ENCODE measurements at places on chromosomes 5 and 9.
A peak's percentile ranks its signal among the peaks of the same experiment; 100 is the strongest.

DNA sequence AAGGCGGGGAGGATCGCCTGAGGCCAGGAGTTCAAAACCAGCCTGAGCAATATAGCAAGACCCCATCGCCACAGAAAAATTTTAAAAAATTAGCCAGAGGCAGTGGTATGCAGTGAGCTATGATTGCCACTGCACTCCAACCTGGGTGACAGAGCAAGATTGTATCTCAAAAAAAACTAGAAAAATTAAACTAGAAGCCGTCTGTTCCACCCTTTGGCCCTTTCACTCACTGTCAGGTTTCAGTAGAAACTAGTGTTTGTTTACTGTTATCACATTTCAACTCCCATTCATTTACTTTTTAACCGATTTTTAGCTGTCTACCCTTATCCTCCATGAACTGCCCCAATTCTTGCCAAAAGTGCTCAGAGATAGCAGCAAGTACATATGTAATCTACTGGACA lies 8.3 kb downstream of the UGCG start:
- DNase-seq: no peak

GRCh38 chr9:114240216-114240615 lies 82.7 kb upstream of the ORM1 start:
- DNase-seq: no peak

DNA sequence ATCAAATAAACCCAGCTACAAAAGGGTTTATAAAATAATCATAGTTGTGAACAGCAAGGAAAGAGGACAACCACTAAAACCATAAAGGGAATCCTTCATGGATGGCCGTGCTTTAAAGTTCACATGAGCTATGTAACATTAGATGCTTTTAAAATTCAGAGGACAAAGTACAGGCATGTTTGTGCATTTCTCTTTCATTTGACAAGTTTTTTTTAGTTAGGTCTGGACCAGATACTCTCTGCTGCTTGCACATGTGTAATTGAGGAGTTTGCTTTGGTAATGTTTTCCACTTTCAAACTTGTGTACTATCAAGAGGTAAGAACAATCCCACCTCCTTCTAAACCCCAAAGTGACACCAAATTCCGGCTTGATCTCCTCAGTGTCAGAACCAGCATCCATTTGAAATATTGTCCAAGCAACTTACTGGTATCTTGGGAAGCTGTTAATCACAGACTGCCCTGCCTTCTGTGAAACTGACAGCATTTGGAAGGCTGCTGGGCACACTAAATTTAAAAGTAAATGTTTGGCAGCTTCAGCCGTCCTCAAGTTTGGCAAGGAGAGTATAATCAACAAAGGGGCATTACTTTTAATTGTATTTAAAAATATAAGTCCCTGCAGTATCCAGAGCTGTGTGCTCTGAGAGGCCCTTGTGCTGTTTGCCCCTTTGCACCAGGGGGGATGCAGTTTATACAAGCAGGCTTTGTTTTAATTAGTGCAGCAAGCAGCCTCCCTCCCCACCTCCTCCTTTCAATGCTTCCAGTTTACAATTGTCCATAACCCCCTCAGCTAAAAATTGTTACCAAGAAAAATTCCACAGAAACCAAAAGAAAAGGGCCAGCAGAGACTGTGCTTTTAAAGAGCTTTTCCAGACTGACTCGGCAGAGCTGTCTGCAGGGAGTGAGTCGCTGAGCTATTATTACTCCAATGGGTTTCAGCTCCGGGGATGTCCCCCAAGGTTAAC lies 328.3 kb upstream of the MPDZ start:
- no peak for DNase-seq

- no peak for DNase-seq
Measured at GRCh38 chr9:135289081-135289491, 190.5 kb upstream of the PPP1R26 start.

DNA sequence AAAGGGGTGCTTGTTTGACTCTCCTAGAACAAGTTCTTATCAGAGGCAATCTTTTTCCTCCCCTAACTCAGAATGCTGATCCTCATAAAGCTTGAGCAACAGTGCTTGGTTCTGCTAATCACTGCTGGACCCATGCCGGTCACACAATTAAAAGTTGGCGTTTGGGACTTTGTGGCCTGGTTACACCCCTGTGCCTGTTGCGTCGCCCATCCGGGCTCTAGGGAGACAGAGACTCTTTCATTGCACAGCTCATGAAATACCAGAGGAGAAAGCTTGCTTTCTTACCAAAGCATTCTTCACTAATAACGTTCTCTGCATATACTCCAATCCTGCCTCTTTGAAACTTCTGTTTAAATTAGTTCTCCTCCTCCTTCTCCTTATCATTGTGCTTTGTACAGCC lies 301.1 kb downstream of the NR3C1 start:
- no peak for DNase-seq

DNA sequence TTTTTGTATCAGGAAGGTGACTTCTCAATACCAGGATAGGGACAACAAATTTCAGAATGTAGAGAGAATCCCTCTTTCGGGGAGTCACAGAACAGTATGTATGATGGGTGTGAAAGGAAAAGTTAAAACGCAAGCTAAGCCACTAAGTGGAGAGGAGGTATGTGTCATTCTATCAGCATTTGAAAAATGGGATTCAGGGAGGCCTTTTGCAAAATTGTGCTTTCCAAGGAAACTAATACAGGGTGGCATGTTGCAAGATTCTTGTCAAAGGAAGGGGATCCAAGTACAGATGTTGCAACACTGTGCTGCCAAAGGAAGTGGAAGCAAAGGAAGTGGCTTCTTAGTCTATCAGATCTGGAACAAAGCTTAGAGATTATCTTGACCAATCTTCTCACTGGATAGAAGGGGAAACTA lies 12.6 kb upstream of the TNIP1 start:
- peak; percentile 22 for DNase-seq

- no peak for DNase-seq
Measured at GRCh38 chr9:105432247-105432842, 15.5 kb upstream of the FSD1L start.

DNA sequence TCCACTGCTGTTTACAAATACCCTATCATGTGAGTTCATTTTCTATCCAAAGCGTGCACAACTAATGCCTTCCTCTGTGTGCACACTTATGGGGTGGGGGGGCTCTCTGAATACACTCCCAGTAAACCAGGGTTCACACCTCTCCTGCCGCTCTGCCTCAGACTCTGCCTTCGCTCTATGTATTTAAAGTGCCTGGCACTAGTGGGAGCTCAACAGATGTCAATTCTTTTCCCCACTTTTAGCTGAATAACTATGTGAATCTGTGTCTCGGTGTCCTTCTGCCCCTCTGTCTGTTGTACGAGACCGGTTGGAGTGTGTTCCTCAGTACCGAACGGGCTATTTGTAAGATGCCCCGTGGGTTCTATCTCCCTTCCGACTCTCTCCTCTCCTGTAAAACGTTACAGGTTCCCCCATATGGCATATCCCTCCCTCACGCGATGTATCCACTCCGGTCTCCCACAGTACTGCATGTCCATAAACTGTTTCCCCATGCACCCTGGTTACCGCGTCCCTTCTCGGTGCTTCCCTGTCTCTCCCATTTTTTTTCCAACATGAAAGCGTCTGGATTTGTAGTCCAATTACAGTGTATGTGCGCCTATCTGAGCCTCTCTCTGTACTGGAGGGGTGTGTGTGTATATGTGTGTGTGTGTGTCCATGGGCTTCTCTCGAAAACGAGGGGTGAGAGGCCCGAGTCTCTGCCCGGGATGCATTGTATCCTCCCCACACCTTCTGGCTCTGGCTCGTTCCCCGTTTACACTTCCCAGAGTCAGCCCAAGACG lies 1.6 kb downstream of the ELL2 start:
- DNase-seq: no peak

GRCh38 chr5:179146277-179146676 lies 86.1 kb downstream of the ZNF354C start:
- DNase-seq: peak; percentile 26

DNA sequence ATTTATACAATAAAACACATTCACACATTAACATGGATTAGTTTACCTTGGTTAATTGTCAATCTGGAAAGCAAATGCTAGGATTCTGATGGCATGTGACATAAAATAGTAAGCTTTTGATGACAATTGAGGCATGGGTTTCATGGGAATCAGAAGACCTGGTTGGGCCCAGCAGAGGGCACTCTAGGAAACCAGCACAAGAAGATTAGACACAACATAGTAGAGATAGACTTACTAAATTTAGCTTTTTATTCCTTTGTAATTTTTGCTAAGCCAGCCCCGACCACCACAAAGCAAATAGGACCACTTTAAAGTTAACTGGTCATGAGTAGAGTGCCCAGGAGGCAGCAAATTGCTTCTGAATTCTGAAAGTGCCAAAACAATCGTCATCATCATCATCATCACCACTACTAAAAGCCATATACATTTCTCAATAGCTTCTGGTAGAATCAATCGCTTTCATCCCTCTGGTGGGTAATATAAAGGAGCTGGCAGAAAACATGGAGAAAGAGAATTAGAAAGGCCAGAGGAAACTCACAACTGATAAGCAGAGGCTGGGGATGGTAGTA lies 163.2 kb downstream of the ARRDC3 start:
- DNase-seq: no peak

GRCh38 chr5:128225245-128226030 lies 141.9 kb downstream of the SLC12A2 start:
- no peak for DNase-seq

DNA sequence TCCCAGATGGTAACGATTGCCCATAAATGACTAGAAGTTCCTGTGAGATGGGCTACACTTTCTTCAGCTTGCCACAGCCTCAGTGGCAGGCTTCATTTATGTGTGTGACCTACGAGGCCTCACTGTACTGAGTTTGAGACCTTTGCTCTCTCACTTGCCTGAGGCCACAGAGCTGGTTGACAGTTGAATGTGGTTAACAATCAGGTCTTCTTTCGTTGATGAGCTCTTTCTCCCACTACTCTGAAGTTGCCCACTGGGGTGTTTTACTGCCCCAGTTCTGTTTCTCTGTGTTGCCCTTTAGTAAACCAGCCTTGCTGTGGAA lies 70.5 kb downstream of the CYFIP2 start:
- no peak for DNase-seq

GRCh38 chr5:88545338-88545737 lies 276.7 kb upstream of the TMEM161B start:
- DNase-seq: no peak

- DNase-seq: no peak
Measured at GRCh38 chr5:132905938-132906337, 32.5 kb downstream of the LEAP2 start.

DNA sequence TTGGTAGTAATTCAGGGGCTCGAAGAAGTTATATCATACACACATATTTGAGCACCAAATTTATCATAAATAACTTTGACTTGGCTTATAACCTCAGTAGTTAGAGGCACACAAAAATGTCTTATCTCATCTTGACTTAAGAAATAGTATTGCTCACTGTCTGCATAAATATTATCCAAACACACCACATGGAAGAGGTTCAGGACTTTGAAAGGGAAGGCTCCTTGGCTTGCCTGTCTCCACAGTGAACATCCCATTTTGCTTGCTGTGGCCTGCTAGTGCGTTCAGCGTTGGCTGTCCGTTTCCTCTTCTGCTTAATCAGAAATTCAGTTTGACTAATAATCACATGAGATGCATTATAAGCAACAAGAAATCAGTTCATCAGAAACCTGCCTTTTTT lies 13.9 kb downstream of the GRXCR2 start:
- DNase-seq: no peak

GRCh38 chr9:127921557-127922120 lies 4.8 kb upstream of the ST6GALNAC4 start:
- peak; percentile 71 for DNase-seq

- peak; percentile 38 for DNase-seq
Measured at GRCh38 chr9:21813575-21814473, 11.4 kb downstream of the MTAP start.

GRCh38 chr5:111345731-111346130 lies 121.5 kb downstream of the CAMK4 start:
- DNase-seq: no peak

DNA sequence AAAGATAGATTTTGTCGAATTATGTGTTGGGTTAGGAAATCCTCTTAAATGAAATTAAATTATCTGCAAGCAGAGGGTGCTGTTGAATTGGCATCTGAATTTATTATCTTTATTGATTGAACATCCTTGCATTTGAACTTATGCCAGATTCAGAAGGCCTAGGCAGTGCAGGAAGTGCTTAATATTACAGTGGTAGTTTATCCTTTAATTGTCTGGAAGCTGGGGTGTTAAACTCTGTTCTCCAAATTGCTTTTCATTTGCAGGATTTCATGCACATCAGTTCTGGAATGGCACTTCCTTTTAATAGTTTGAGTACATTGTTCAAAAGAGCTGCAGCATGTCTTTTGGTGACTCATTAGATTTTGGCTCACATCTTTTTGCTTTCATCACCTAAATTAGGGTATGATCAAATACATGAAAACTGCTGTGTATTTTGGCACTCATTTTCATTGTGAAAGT lies 186.3 kb downstream of the KDM4C start:
- no peak for DNase-seq

GRCh38 chr9:130128251-130128650 lies 44.0 kb upstream of the NCS1 start:
- DNase-seq: peak; percentile 79

DNA sequence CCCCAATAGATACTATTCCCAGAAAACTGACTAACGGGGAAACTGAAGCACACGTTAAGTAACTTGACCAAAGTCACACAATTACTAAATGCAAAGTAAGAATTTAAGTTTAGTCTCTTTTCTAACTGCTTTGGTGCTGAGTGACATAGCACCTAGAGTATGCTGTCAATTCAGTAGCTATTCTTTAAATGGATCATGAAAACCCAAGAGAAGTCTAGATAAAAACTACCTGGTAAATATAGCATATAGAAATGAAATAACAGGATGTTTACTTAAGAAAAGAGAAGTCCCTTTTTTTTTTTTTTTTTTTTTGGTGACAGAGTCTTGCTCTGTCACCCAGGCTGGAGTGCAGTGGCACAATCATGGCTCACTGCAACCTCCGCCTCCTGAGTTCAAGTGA lies 129.2 kb downstream of the PDE4D start:
- no peak for DNase-seq

- no peak for DNase-seq
Measured at GRCh38 chr9:4774209-4774608, 18.5 kb upstream of the RCL1 start.

- DNase-seq: no peak
Measured at GRCh38 chr5:75034137-75034739, 18.1 kb downstream of the GCNT4 start.

DNA sequence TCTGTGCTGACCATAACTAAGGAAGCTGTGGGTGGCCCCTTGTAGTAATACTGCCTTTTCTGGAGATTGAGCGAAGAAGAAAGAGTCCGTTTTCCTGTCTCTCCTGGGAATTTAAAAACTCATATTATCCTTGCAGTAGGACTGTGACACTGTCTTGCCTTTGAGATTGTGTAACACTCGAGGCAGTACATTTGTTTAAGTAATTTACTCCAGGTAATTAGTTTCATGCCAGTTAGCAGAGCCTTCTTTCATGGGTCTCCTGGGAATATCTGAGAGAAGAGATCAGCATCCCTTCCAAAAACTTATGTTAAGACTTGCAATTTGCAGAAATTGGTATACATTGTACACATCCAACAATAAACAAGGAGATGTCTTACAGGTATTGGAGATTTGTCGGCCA lies 405.6 kb downstream of the DMRT2 start:
- no peak for DNase-seq

DNA sequence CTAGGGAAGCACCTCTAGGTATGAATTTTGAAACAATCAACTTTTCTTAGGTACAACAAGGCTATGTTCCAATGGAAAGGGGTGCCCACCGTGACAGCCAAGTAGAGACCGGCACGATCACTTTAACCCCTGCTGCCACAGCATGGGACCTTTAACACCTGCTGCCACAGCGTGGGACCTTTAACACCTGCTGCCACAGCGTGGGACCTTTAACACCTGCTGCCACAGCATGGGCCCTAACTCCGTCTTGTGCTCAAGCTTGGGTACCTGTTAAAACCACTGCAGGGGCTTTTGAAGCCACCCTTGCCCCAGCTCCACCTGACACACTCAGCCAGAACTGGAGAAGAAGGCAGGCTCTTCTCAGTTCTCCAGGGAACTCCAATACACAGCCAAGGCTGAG lies 18.2 kb upstream of the MXD3 start:
- DNase-seq: no peak
